ENCODE measurements at places on chromosomes 3 and 15.
A peak's percentile ranks its signal among the peaks of the same experiment; 100 is the strongest.

DNA sequence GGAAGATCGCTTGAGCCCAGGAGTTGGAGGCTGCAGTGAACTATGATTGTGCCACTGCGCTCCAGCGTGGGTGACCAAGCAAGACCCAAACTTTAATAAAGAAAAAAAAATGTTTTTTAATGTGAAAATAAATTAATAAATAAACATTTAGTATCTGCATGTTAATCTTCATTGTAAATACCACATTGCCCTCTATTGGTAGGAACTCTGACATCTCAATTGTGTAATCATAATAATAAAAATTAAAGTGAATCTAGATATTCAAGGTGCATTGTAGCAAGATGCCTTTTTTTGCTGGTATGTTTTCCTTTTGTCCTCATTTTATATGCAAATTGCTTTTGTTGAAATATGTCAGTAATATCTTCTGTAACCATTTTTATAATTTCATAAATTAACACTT lies 95.0 kb upstream of the LIMD1 start:
- peak; percentile 45 for DNase-seq

- DNase-seq, result no peak
Measured at GRCh38 chr3:29385046-29385830, 104.4 kb downstream of the RBMS3 start.

- no peak for DNase-seq
Measured at GRCh38 chr3:150756491-150757059, 6.4 kb downstream of the SIAH2 start.

- DNase-seq, result no peak
Measured at GRCh38 chr15:84616235-84616634, 15.4 kb downstream of the ZSCAN2 start.

- peak; percentile 4 for DNase-seq
Measured at GRCh38 chr15:91231703-91232102, 131.6 kb downstream of the SV2B start.

DNA sequence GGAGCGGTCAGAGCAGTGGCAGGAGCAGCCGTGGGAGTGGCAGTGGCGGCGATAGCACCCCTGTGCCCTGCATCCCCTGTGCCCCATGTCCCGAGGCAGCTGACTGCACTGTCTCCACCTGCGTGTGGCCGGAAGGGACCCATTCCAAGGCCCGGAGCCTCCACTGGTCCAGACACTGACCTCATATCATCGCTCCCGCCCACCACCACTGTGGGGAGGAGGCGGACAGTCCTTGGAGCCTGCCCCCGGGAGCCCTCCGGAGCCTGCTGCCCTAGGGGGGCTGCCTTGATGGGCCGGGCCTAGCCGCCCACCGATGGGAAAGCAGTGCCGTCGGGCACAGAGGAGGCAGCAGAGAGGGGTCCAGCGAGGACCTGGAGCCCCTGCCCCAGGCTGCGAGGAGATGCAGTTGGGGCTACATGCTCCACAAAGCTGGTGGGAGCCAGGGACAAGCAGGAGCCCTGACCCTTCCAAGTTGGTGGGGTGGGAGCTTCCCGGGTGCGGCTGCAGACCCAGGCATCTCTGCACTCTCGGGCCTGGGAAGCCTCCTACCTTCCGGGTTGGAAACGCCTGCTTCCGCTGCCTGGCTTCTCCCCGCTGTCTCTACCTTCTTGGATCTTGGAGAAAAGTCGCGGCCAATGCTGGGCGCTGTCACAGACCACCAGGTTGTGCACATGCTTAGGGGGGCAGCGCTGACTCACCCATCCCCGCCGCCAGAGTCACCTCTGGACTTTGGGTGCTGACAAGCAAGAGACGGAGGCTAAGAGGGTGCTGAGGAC lies 283.2 kb upstream of the ROBO1 start:
- no peak for DNase-seq

- DNase-seq, result no peak
Measured at GRCh38 chr3:177013681-177014280, 183.5 kb downstream of the TBL1XR1 start.

- no peak for DNase-seq
Measured at GRCh38 chr3:114504941-114505628, 211.3 kb downstream of the TIGIT start.

DNA sequence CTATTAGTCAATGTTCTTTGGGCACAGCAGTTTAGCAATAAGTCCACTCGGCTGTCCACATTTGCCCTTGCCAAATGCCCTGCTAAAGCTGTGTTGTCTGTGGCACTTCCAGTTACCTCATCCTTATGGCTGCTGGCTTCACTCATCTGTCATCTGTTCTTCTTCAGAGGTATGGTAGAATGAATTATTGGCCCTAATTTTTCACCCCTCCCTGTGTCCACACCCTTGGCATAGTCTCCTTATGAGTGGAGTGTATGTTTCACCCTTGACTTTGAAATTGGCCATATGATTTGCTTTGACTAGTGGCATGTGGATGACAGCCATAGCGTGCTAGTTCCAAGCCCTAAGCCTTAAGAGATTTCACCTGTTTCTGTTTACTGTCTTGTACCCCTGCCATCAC lies 72.1 kb upstream of the EPHB1 start:
- DNase-seq, result no peak

GRCh38 chr3:8743021-8743601 lies 9.5 kb downstream of the CAV3 start:
- no peak for DNase-seq
